ENCODE measurements at places on chromosomes 5 and 9.

DNA sequence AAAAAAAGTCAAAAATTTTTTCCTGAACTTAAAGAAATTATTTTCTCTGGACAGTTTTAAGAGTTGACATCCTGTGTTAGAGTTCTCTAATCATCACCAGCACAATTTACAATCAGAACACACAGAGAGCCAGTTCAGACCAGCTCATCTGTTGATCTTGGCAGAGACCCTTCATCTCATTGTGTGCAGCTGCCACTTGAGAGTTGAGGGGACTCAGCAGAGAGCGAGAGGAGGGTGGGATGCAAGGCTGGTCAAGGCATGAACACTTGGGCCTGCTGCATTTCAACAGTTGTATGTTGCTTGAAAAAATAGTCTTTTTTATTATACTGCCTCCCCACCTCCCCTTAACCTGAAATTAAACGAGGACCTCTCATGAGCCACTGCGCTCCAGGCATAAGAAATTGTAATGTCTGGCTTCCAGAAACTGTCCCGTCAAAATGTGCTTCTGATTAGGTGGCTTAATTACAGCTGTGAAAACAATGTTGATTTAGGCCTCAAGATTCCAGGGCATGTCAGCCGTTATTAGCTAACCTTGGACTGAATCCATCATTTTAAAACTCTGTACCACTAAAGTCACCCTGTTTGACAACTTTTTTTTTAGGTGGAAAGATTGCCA is 383.6 kb downstream of the CCDC171 start:
- H3K4me1 ChIP-seq = no peaks in the 10 kb centered on the region
- H3K36me3 ChIP-seq = no peaks in the 10 kb centered on the region
- no peak overlapping the region for H3K27ac ChIP-seq
- no peaks in the 10 kb centered on the region for H3K27me3 ChIP-seq
- H3K4me3 ChIP-seq = no peak overlapping the region

GRCh38 chr9:97502984-97503861 is 1.8 kb downstream of the TMOD1 start:
- H3K27me3 ChIP-seq = peaks cover 27% of the 10 kb centered on the region
- no peak overlapping the region for H3K27ac ChIP-seq
- H3K4me3 ChIP-seq = no peak overlapping the region
- H3K36me3 ChIP-seq = no peaks in the 10 kb centered on the region
- H3K4me1 ChIP-seq = peaks cover 16% of the 10 kb centered on the region

DNA sequence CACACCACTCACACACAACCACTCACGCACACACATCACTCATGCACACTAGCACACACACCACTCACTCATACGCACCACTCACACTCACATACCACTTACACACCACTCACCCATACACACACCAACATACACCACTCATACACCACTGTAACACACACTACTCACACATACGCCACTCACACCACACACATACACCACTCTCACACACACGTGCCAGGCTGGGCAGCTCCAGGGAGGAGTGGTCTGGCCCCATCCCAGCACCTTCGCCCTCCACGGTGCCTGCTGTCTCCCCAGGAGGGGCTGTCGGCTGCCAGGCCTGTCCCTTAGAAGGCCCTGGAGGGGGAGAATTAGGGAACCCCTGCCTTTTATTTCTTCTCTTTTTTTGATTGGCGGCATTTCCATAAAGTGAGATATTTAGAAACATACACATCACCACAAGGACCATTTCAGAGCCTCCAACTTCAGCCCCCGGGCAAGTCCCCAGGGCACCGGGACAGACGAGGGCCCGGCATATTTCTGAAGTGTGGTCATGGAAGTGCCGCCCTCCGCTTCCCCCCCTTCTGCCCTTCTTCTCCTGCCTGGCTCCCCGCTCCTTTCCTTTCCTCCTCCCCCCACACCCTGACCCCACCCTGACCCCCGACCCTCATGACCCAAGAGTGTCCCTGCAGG is 6.3 kb upstream of the ASB6 start:
- no peaks in the 10 kb centered on the region for H3K4me1 ChIP-seq
- no peak overlapping the region for H3K27ac ChIP-seq
- H3K36me3 ChIP-seq = no peaks in the 10 kb centered on the region
- H3K4me3 ChIP-seq = no peak overlapping the region

- DNase-seq = no peak
- H3K27ac ChIP-seq = no peak overlapping the region
- H3K27me3 ChIP-seq = no peaks in the 10 kb centered on the region
- H3K36me3 ChIP-seq = no peaks in the 10 kb centered on the region
- H3K4me3 ChIP-seq = no peak overlapping the region
- H3K4me1 ChIP-seq = no peaks in the 10 kb centered on the region
Measured at GRCh38 chr9:589723-590122, 251.8 kb upstream of the DMRT1 start.

DNA sequence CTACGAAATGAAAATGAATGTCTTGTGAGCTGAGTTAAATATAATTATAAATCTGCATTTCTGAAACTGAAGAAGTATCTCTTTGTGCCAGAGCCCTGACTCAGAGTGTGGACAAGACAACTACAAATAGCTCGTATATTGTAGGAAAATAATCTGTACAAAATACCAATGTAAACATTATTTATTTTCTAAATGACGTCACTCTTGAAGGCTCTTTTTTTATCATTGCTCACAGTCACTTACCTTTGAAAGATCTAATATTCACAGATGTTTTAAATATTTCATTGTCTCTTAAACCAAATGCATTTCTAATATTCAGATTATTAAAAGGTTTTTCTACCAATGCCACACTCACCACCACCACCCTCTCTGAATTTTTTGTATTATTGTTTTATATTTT is 226.1 kb downstream of the SLCO4C1 start:
- no peak overlapping the region for H3K4me3 ChIP-seq
- no peaks in the 10 kb centered on the region for H3K4me1 ChIP-seq
- no peaks in the 10 kb centered on the region for H3K27me3 ChIP-seq
- H3K36me3 ChIP-seq = no peaks in the 10 kb centered on the region
